ENCODE measurements at places on chromosomes 16 and 17.

GRCh38 chr16:6970171-6970857 lies 362.3 kb upstream of the RBFOX1 start:
- DNase-seq, result no peak

GRCh38 chr16:3589441-3589921 lies 12.3 kb upstream of the NLRC3 start:
- no peak for DNase-seq

DNA sequence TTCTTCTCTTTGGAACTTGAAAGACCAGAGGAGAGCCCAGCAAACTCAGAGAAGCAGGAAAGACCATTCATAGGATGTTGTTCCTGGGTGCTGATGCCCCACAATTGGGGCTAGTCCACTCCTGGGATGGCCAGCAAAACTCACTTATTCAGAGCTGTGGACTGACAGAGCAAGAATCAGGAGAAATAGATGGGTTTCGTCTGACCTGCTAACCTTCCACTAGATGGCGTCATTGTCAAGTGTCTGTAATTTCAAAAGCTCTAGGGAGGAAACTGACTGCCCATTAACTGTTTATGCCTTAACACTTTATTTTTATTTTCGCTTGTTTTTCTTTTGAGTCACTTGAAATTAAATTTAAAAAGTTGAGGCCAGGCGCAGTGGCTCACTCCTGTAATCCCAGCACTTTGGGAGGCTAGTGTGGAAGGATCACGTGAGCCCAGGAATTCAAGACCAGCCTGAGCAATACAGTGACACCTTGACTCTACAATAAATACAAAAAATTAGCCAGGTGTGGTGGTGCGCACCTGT lies 28.7 kb upstream of the MILR1 start:
- no peak for DNase-seq

DNA sequence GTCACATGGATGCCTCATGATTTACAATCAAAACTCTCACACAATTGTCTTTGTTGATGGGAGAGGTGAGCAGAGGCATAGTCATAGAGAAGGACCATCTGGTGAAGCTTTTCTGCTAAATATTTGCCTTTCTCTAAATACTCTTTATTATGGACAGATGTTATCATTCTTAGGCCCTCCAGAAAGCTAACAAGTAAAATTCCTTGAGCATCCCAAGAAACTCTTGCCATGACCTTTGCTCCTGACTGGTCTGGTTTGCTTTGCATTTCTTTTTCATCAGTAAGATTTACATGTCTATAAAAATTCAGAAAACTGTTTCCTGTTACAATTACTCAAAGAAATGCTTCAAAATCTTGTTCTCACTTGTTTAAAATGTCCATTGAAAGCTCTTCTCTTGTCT lies 1336.6 kb upstream of the CDH8 start:
- no peak for DNase-seq

GRCh38 chr16:88476817-88477397 lies 23.8 kb downstream of the ZFPM1 start:
- no peak for DNase-seq

GRCh38 chr16:66007717-66008116 lies 358.8 kb upstream of the CDH5 start:
- no peak for DNase-seq

- DNase-seq, result no peak
Measured at GRCh38 chr17:76079535-76079955, 563 bp downstream of the ZACN start.

DNA sequence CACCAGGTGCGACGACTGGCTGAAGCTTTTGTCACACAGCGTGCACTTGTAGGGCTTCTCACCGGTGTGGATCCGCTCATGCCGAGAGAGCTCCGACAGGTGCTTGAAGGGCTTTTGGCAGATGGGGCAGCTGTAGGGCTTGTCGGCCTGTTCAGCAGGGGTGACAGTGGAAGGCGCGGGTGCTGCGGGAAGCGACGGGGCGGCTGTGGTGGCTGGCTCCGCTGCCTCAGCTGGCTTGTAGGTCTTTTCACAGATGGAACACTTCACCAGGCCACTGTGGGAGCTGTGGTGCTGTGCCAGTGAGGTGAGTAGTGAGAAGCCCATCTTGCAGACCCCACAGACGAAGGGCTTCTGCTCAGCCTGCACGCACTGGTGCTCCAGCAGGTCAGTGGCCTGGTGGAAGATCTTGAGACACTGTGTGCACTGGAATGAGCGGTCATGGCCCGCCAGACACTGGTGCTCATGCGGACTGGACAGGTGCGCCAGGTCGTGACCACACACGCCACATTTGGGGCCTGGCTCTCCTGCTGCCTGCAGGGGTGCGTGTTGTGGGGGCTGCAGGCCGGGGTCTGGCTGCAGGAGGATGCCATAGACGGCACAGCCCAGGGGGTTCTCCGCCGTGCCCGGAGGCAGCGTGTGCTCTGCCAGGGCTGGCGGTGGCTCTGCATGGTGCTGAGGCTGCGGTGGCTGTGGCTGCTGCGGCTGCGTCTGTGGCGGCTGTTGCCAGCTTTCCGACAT lies 2.8 kb downstream of the ZNF319 start:
- DNase-seq, result no peak

All from activated T-helper 1 cell treated with anti-CD3 and anti-CD28 coated beads, Interleukin-2, amount 50 U/mL, for 16 hours (primary cell).